ENCODE measurements at places on chromosomes 3 and 15.

- peak; percentile 1 for DNase-seq
Observed at GRCh38 chr15:21267671-21268395, 172.5 kb downstream of the POTEB3 start.

GRCh38 chr3:75237477-75237876 lies 426.7 kb upstream of the FRG2C start:
- DNase-seq, result no peak

- DNase-seq, result no peak
Observed at GRCh38 chr3:59436164-59436958, 386.5 kb upstream of the CFAP20DC start.

DNA sequence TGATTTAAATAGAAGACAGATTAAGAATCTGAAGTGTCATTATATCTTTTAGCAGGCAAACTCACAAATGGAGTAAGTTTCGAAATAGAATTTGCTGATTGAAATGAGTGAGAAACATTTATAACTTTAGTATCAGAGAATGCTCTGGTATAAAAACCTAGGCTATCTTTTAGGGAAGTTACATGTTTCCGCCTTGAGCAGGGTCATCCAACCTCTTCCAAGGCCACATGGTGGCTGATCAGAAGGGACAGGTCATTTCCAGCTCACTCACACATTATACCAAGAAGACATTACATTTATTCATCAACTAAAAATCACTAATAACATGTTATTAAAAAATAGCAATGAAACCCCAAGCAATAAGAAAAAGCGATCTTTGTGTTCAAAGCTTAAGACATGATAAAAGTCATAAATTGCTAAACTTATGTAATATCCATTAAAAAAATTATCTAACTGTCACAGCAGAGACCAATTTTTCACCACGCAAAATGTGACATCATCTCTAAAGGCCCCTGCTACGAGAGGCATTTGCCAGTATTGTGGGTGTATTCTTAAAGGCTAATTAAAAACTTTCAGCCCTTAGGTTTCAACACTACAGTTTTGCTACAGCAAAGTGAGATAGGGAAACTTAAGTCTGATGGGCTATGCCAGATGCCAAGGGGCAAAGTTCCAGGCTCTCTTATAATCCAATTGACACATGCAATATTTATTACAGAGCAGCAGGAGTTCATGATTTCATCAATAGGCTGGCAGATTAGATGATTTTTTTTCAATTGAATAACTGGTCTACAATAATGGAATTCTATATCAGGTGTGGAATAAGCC lies 240.4 kb upstream of the TBL1XR1 start:
- no peak for DNase-seq

- DNase-seq, result no peak
Observed at GRCh38 chr3:50336452-50337174, 4.0 kb downstream of the RASSF1 start.
